ENCODE measurements at places on chromosomes 7 and 10. TPM values are rescaled to one million over a fixed set of nuclear protein-coding genes. Genes with fewer than 3 reads are reported as not detected.

AP5Z1 gene
- 22.5 TPM for total RNA-seq

SPDYE6 gene
- not detected for total RNA-seq

TFEC gene
- total RNA-seq, result not detected

RPEL1 gene
- total RNA-seq, result not detected

FAM25G gene
- 1.5 TPM for total RNA-seq

Measured in A549 treated with Hydrocortisone at 1 μM for 4 hours (cell line).